HT-29 (cell line): ENCODE measurements at places on chromosomes 4 and X.

DNA sequence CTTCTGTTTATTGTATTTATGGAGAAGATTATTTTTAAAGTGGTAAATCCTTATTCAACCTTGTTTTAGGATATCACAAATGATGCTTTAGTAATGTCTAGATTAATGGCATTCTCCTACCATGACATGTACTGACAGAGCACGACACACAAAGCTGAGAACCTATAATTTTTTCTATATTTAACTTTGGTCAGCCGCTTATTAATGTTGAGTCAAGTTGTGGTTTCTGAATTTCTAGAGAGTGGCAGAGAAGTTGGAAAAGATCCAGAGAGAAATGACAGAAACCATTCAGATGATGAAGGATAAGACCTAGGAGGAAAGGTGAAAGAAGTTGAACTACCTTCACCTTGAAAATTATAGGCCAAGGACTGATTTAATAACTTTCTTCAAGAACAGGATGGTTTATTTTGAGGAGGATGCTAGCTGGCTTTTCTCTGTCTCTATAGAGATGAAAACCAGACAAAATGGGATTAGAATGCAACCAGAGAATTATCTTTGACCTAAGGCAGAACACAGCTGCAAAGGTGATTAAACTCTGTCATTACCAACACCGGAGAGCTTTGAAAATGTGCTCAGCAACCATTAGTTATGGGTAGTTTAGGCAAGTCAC, 62.6 kb upstream of the TSPAN5 start:
- DNase-seq, result no peak

DNA sequence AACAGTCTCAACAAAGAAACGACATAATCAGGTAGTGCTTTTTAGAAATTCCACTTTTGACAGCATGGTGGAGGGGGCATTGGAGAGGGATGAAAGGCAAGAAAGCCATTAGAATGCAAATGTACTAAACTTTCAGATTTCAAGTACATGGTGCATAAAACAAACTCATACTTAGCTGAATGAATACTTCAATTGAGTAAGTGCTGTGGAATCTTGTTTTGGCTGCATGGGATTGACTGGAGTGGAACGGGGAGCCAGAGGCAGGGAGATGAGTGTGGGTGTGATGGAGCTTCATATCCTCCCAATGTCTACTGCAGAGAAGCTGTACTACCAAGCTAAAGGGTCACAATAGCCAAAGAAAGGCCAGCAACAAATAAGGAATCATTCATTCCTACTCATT, 52.4 kb downstream of the USP46 start:
- no peak for DNase-seq

DNA sequence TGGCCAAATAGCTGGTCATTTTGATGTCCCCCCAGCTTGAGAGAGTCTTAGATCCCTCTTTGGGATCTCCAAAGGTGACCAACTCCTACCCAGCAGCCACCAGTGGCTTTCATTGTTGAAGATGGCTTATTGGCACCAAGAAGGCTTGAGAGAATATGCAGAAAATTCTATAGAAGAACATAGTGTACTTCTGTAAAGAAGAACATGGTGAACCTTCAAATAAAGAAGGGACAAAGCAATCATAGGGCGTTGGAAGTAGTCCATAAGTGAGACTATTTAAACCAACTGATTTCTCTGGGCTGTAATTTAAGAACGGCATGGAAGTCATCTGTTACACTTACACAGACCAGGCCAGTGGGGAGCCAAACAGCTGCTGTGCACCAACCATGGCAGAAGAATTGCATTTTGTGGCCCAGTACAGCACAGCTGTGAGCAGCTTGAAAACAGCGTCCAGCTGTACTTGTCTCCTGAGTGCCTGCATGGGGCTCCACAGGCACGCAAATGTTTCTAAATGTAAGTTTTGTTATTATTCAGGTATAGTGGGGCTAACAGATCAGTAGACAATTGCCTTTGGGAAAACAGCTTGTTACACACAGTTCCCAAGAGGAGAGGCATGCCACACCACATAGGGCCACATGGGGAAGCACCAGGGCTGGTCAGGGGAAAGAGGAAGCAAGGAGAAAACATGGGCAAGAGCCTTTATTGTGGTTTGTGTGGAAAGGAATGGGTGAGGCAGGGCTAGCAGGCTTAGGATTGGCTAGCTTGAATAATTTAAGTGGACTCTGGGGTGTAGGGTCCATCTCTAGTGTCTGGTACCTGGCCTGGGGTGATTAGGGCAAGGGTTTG, 125.0 kb downstream of the ARHGAP6 start:
- DNase-seq, result no peak

DNA sequence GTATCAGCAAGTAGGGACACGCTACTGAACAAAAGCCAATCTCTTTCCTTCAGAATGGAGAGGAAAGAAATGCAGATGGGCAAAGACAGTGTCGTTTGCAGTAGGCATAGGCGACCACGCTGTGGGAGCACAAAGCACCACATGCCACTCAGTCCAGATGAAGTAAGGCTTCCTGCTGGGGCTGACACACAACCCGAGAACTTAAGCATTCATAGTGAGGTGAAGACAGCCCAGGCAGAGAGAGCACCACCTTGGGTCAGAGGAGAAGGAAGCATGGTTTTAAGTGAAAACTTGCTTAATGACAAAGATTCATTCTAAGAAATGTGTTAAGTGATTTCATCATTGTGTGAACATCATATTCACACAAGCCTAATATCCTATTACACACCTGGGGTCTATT, 238.8 kb downstream of the MGST2 start:
- no peak for DNase-seq

- DNase-seq, result no peak
These were observed 65.8 kb downstream of the SPIN4 start for GRCh38 chrX:63285375-63285774.

GRCh38 chr4:125734504-125734903, 419.7 kb downstream of the FAT4 start:
- no peak for DNase-seq

- no peak for DNase-seq
These were observed 109.5 kb downstream of the GK start for GRCh38 chrX:30762755-30763154.

DNA sequence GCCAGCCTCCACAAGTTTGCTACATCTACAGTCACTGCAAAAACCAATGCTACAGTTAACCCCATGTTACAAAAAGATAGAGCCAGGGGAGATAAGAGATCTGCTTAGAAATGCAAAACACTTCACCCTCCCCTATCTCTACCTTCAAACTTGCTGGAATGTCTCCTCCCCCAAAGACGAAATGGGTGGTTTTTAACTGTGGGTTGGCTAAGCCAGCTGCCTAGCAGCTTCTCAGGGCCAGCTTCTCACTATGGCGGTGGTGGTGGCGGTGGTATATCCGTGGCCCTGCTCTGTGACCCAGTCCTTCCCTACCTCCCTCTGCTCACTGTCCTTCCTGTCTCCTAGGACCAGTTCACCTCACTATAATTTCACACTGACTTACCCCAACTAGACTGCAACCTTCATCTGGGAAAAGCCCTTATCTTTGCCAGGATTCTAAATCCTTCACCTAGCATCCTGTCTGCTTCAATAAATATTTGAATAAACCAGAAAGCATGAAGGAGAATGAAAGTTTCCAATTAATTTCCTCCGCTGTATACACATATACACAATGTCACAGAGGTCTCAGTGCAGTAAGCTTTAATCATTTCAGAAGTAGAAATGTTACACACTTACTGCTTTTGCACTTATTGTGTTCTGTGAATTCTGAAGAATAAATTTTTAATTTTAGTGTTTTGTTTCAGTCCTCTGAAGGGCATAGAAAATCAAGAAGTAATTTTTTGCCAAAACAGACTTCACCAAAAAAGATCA, 46.3 kb downstream of the SH3KBP1 start:
- DNase-seq, result peak; percentile 4

- DNase-seq, result peak; percentile 14
These were observed 44.1 kb upstream of the SGMS2 start for GRCh38 chr4:107780665-107781064.

- no peak for DNase-seq
These were observed 44.6 kb upstream of the GC start for GRCh38 chr4:71828470-71828869.

DNA sequence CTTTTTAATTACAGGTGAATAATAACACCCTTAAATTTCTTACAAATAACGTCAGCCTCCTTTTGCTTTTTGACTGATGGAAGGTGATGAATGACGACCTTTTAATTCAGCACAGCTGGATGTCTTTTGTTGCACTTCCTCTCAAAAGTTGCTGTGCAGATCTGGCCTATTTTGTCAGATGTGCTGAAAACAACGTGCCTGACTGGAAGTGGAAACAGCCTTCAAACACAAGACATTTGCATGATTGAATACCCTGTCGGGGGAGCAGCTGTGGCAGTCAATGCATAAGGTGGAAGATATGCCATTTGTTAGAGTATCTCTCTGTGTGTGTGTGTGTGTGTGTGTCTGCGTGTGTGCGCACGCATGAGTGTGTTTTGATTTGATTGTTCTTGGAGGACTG, 579.7 kb downstream of the SPRY1 start:
- no peak for DNase-seq

DNA sequence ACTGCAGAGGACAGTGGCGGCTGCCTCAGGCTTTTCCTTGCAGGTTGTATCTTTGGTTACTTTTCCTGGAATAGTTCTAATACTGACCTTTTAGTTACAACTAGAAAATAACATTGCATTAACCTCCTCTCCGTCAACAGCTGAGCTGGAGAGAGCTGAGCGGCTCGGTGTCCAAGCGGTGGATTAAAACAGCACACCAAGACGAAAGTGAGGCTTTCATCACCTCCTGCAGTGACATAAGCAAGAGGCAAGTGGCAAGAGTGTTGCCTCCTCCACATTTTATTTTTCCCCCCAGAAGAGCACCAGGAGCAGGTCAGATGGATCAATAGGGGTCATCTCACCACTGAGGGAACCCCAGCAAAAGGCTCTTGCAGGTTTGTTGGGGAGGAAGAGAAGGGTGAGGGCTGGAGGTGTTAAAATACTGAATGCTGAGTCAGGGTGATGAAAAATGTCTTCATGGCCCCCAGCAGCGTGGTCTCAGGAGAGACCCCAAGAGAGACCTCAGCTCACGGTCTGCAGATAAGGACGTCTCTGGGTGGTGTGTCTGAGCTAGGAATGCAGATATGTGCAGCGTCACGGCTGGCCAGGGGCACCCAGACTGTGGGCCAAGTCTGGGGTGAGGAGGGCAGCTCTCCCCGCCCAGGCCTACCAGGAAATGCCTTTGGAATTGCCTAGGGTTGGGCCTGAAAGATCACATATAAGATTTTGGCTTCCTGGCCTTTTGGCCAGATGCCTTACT, 50.3 kb downstream of the CASP3 start:
- no peak for DNase-seq

GRCh38 chrX:93466383-93466782, 207.0 kb downstream of the NAP1L3 start:
- DNase-seq, result no peak

DNA sequence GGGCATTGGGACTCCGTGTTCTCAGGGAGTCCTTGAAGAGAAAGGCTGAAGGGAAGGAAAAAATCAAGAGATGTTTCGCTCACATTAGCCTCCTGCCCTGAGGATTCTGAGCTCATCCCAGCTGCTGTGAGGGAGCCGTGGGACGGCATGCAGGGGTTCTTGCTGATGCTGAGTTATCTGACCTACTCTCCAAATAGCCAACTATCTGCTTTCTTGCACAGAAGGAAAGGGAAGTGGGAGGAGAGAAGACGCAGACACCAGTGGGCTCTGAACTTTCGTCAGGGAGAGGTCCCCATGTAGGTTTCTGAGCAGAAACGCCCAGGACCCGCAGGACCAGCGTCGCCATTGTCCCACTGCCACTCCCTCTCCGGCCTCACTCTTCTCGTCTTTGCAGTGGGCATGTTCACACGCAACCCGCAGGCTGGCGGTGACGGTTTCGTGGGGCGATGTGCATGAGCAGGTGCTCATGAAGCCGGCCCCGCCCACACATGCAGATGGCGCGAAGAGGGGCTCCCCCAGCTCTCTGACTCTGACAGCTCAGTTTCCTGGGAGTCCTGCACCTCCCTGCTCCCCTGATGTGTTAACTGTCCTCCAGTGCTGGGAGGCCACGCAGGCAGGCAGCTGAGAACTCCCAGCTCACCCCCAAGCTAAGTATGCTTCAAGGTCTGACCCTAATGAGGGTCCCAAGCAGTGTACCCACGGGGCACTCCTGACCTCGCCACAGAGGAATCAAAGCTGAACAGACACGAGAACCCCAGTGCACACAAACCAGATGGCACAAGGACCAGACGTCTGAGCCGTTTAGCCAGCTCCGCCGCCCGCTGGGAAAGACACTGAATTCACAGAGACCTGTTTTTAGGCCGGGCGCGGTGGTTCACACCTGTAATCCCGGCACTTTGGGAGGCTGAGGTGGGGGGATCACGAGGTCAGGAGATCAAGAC, 13.6 kb upstream of the ABLIM2 start:
- no peak for DNase-seq

DNA sequence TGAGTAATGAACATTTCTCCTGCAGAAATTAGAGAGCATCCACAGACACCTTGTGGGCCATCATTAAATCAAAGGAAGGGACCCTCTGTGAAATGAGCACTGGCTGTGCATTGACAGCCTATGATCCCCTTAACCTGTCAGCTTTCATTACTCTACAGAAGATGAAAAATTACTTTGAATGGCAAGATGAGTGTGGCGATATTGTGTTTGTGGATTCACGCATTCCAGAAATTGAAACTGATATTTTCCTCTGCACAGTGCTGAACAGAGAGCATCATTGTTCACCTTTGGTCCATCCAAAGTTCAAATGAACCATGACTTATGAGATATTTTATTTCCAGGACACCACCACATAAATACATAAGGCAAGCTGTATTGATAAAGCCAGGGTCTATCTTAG, 374.8 kb upstream of the ANXA10 start:
- DNase-seq, result no peak

DNA sequence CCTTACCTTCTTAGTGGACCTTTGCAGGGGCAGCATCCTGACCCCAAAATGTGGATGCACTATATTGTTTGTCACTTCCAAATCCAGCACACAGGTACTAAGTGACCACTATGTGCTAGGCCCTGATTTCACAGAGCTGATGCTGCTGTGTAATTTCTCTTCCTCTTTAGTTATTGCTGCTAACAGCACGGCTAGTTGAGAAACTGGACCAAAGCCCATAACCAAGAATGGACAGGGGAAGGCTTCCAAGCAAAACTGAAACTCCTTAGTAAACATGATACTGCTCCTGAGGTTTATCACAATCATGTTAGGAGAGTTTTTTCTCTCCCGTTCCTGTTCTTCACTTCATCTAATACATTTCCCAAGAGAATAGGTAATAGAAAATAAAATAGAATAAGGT, 172.9 kb upstream of the TTC29 start:
- DNase-seq, result no peak

GRCh38 chr4:181755846-181756245, 487.4 kb upstream of the TENM3 start:
- DNase-seq, result no peak

DNA sequence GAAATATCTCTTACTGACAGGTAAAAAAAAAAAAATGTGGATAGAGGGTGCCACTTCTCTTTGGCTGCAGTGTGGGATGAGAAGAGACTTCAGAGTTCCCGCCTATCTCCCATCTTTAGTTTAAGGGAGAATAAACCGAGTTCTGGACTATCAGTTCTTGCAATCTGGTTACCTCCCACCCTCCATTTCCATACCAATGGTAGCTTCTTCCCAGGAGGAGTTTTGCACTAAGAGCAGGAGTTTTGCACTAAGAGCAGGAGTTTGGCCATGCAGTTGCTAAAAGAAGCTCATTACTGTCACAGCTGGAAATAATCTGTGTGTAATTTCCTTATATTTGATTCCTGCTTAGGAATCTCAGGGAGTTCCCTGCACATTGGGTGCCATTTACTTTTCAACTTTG, 10.8 kb upstream of the GUCY1B1 start:
- no peak for DNase-seq
